Stimulated activated CD4-positive, alpha-beta T cell treated with anti-CD3 and anti-CD28 coated beads, Interleukin-1b, Interleukin-23, amount 100 ng/mL, for 1 hour (primary cell): ENCODE measurements at places on chromosomes 6 and 20.

GRCh38 chr6:126267626-126268025, 72.3 kb upstream of the CENPW start:
- no peak for DNase-seq

- DNase-seq, result no peak
These were observed 62.3 kb downstream of the FKBP5 start for GRCh38 chr6:35626401-35626800.

GRCh38 chr6:166903500-166903899, 52.9 kb downstream of the RNASET2 start:
- DNase-seq, result no peak

DNA sequence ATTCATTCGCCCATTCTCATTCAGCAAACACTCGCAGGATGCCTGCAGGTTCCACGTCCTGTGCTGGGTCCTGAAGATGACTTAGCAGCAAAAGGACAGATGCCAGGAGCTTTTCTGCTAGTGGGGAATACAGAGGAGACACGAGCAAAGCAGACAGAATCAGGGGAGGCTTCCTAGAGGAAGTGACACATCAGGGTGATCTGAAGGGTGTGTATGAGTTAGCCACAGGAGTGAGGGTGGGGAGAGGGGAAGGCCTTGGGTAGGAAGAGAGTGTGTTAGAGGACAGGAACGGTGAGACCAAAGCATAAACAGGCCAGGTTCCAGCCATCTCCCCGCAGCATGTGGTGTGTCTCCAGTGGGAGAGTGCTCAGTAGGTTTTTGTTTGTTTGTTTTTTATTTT, 73.4 kb upstream of the GTSF1L start:
- DNase-seq, result no peak

- DNase-seq, result no peak
These were observed 58.3 kb downstream of the TENT5A start for GRCh38 chr6:81694207-81694606.

GRCh38 chr6:105797983-105798453, 288.1 kb upstream of the PRDM1 start:
- no peak for DNase-seq

GRCh38 chr6:18473755-18474154, 86.6 kb downstream of the RNF144B start:
- DNase-seq, result no peak

- DNase-seq, result no peak
These were observed 458.6 kb downstream of the MAFB start for GRCh38 chr20:40230486-40230885.

DNA sequence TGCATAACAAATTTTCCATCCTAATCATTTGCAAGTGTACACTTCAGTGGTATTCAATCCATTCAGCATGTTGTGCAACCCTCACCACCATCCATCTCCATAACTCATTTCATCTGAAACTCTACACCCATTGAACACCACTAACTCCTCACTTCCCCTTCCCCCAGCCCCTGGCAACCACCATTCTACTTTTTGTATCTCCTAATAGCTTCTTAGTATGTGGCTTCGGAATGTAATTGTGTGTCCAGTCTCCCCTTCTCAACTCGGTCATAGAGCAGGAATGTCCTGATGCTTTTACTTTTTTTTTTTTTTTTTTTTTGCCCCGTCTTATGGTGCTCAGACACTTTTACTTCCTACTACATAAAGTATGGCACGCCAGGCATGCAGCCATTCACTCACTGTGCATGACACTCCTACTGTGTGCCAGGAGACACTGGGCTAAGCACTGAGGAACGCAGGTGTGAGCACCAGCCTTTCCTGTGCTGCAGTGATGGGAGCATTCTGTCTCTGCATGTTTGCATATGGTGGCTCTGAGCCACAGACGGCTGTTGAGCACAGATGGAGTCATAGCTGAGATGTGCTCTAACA, 15.3 kb downstream of the HCK start:
- DNase-seq, result no peak

- no peak for DNase-seq
These were observed 527.1 kb upstream of the MARCKS start for GRCh38 chr6:113329942-113330635.

- no peak for DNase-seq
These were observed 190.9 kb downstream of the CENPW start for GRCh38 chr6:126530775-126531174.

GRCh38 chr6:14316651-14317386, 199.2 kb downstream of the CD83 start:
- no peak for DNase-seq

DNA sequence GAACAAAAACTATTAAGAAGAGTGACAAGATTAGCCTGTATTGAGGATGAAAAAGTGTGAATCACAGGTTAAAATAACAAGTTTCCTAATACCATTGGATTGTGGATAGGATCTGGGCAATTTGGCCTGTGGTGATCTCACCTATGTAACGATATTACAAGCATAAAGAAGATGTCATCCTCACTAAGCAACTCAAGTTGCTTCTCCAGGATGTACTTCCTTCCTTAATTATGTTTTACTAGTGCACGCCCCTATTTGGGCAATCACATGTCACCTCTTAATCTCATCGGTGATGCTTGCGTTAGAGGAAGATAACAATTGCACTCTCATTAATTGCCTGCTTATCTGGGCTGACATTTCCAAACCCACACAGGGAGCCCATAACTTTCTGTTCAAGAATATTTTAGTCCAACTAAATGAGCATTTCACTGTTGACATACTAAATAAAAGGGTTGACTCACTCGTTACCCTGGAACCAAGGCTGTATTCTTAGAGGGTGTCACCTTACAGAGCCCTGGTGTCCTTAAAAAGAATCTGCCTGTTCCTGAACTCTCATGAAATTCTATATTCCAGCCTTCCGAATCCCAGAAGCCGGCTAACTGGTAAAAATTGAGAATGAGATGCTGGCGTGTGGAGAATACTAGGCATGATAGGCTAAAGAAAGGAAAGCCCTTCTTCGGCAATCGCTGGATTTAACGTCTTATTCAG, 88.2 kb upstream of the ATXN1 start:
- no peak for DNase-seq

DNA sequence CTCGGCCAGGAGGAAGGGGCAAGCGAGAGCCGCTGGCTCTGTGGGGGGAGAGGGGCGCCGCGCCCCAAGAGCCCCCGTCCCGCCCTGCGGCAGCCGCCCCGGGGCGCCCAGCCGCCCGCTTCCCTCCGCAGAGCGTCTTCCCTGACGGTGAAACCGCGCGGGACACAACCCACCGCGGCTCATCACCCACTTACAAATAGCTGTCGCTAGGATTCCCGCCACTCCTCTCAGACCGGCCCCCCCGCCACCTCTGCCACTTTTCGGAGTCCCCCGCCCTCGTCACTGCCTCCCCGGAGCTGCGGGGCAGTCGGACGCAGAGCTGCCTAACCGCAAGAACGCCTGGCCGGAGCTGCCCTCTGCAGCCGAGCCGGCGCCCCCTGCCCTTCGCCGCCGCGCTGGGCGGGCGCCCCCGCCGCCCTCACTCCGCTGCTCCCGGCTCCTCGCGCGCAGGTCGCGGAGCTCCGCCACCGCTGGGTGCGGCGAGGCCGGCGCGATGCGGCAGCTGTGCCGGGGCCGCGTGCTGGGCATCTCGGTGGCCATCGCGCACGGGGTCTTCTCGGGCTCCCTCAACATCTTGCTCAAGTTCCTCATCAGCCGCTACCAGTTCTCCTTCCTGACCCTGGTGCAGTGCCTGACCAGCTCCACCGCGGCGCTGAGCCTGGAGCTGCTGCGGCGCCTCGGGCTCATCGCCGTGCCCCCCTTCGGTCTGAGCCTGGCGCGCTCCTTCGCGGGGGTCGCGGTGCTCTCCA, at the start of gene SLC35D3:
Gene SLC35D3, plus strand, starts transcription at position 366 of the 749 bp plus-strand sequence. Its CDS starts 128 bp downstream, at position 494.
- DNase-seq, result no peak

- no peak for DNase-seq
These were observed 33.3 kb downstream of the GABRR2 start for GRCh38 chr6:89281779-89282246.

DNA sequence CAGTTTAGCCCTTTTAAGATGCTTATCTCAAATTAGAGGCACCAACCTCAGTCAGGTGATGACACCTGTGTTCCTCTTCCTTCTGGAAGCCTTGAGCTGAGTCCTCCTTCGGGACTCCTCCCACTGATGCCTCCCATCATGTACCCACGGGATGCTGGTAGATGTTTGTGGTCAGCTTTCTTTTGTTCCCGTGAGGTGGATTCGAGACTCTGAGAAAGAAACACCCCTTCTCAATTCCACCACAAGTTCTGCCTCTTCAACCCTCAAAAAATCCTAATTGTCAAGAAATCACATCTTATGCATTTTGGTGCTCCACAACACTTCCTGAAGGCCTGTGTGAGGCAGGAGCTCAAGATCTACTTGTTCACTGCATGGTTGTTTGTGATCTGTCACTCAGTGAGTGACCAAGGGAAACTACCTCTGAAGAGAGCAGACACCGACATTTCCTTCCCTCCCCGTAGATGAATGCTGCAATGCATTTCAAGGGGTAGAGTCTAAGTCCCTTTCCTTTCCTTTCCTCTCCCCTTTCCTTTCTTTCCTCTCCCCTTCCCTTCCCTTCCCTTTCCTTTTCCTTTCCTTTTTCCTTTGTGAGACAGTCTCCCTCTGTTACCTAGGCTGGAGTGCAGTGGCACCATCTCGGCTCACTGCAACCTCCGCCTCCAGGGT, 50.5 kb downstream of the PCNA start:
- no peak for DNase-seq

GRCh38 chr20:33908336-33908735, 85.4 kb upstream of the RALY start:
- no peak for DNase-seq

DNA sequence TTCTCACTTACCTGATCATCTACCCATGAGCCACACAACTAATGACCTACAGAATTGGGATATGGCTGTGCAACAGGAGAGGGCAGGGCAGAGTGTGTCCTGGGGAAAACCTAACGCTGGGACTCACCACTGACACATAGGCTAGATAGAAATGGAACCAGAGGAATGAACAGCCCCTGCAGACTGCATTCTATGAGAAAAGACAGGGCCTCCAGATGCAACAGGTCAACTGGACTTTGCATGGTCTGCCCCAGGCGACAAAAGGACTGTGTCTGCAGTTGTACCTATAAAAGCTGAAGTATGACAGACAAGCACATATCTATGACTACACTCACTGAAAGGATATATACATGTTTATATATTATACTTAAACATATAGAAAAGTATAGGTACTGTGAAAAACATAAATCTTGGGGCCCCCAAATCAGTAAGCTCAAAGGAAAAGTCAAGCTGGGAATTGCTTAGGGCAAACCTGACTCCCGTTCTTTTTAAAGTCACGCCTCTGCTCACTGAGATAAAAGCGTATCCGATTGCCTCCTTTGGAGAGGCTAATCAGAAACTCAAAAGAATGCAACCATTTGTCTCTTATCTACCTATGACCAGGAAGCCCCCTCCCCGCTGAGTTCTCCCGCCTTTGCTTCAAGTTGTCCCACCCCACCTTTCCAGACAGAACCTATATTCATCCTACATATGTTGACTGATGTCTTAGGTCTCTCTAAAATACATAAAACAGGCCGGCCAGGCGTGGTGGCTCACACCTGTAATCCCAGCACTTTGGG, 68.5 kb downstream of the EPB41L2 start:
- no peak for DNase-seq

- no peak for DNase-seq
These were observed 51.8 kb upstream of the GPR31 start for GRCh38 chr6:167209577-167209975.

- DNase-seq, result no peak
These were observed 39.3 kb downstream of the TSBP1 start for GRCh38 chr6:32332433-32332832.

DNA sequence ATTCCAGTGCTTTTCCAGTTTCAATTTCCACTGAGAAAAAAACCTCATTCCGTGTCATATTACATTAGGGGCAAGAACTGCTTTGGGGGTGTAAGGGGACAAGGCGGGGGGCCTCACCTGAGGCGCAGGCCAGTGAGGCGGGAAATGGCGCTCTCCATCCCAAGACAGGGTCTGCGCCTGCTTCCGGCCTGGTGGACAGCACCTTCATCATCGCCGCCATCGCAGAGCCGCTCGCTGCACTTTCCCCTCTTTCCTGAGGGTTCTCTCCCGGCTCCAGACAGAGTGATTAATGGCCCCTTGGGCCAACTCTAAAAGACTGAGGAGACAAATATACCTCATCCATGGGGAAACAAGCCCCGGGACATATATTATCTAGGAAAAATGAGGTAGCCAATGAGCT, 270.0 kb upstream of the SOX4 start:
- DNase-seq, result no peak
